ENCODE measurements at places on chromosomes 12 and 14.

DNA sequence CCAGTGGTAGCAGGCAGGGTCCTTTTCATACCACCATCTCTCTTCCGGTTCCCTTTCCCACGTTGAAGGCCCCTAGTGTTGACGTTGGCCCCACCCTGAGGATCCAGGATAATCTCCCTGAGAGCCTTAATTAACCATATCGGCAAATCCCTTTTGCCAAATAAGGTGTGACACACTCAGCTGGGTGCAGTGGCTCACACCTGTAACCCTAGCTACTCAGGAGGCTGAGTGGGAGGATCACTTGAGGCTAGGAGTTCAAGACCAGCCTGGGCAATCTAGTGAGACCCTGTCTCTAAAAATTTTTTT lies 2.8 kb upstream of the TMEM119 start:
- DNase-seq = no peak

DNA sequence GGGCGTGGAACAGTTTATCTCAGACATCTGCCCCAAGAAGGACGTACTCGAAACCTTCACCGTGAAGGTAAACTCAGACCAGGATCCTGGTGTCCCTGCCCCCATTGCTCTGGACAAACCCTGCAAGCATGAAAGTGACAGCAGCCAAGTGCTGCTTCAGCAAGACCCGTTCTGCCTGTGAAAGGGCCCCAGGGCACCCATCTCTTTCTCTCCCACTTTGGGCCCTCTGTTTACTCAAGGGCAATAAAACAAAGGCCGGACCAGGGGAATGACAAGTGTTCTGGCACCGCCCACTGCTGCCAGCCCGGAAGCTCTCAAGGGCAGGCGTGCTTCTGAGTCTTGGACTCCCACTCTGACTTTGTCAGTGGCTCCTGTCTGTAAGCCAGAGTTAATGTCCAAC lies 35.3 kb downstream of the CD9 start:
- DNase-seq = no peak

DNA sequence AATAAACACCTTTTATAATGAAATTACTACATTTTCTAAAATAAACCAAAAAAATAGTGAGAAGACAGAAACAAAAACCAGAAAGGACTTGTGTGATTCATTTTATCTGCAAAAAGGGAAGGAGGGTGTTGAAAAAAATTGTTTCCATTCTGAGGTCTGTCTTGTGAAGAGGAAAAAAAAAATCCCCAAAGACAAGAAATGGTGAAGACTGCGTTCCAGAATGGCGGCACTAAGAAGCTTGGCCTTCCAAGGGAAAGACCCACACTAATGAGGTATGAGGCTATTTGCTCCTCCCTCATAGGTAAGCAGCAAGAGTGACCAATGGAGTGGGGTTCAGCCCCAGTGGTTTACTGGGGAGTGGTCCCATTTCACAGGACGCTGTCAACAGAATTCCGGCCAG lies 35.0 kb downstream of the GNPTAB start:
- no peak for DNase-seq

DNA sequence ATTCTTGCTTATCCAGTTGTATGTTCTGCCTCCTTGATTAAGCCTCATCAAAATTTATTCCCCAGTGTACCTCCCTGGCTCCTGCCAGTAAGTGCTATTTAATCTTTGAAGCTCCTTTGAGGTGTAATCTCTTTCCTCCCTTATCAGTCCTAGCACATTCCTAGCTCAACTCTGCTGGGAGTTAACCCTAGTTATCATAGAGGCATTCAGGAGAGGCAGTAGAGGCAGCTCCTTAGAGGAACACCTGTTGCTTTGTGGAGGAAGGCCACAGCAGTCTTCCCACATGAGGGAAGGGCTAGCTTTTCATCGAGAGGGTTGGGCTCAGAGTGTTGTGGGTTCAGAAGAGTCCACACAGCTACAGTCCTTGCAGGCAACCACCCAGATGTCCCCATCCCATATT lies 182.4 kb upstream of the ARID2 start:
- no peak for DNase-seq

DNA sequence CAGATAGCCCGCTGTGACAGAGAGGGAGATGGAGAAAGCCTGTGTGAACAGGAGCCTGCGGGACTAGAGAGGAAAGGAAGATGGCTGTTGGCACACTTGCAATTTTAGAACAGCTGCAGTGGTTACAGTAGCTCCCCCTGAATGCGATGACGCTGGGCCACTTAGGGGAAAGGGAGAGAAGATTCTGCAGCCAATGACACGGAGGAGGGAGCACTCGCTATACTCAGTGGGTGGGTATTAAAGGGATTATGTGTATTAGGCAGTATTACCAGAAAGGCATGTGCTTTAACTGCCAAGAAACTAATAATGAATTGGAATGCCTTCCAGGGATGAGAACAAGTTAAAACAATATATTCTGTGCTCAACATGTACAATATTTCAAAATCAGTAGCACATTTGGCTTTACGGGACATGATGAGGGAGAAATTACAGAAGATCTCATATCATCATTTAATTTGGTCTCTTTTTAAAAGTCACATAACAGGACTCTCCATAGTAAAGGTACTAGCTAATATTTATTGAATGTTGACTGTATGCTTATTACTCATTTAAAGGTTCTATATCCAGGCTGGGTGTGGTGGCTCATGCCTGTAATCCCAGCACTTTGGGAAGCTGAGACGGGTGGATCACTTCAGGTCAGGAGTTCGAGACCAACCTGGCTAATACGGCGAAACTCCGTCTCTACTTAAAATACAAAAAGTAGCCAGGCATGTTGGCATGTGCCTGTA lies 35.9 kb upstream of the FOS start:
- DNase-seq = no peak

Measured in stimulated activated CD4-positive, alpha-beta T cell treated with anti-CD3 and anti-CD28 coated beads, TNF-alpha, amount 100 ng/mL, for 24 hours (primary cell).